NCI-H2081 (cell line): ENCODE measurements at places on chromosomes 5 and 9.

- DNase-seq: peak; percentile 27
These were observed 141.0 kb downstream of the PBX3 start for GRCh38 chr9:125888211-125888610.

GRCh38 chr5:59185757-59186385, 603.0 kb downstream of the RAB3C start:
- no peak for DNase-seq

DNA sequence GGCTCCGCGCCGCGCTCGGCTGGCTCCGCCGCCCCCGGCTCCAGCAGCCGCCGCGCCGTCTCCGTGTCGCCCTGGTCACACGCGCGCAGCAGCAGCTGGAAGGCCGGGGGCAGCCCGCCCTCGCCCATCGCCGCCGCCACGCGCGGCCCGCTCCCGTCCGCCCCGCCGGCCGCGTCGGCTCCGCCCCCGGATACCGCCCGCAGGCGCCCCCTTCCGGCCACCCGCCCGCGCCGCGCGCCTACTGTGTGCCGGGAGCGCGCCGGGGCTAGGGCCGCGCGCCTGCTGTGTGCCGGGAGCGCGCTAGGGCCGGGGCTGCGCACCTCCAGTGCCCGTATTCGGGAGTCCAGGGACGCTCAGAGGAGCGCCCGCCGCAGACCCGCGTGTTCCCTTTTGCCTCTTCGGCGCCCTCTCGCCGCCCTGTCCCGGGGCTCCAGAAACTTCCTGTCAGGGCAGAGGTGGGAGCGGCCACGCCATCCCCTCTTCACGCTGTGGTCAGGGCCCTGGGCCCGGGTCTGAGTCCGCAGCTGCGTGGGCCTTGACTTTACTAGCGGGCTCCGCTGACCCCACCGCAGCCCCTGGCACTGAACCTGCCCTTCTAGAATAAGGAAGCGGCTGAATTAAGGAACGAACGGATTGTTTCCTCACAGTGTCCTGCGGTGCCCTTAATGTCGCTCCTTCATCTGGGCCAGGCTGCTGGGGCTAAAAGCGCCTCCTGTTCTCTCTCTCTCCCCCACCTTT, at the start of gene ANKS6:
Gene ANKS6 (minus strand): TSS at position 192 of the 738 bp plus-strand sequence. CDS start 64 bp downstream, at position 128.
- DNase-seq: peak; percentile 63

GRCh38 chr5:96817506-96817905, 9.8 kb upstream of the ERAP1 start:
- DNase-seq: no peak

DNA sequence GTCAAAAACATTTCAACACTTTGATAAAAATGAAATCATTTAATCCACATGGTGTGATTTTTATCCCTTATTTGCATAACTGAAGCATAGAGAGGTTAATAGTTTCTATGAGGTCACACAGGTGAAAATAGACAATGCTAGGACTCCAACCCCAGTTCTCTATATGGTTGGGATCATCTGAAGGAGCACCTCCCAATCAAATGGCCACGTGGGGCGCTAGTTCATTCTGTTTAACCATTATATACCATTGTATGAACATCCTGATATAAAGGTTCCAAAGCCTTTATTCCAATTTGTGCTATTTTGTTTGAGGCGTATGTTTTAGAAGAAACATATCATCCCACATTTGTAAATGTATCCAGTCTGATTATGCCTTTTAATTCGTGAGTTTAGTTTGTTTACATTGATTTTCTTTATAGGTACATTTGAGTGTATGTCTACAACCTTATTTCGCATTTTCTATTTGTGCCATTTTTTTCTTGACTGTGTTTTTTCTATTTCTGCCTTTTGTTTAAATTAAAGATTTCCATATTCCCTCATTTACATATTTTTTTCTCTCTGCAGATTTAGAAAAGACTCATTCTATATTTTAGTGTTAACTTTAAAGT, 1092.0 kb downstream of the MAT2B start:
- no peak for DNase-seq

DNA sequence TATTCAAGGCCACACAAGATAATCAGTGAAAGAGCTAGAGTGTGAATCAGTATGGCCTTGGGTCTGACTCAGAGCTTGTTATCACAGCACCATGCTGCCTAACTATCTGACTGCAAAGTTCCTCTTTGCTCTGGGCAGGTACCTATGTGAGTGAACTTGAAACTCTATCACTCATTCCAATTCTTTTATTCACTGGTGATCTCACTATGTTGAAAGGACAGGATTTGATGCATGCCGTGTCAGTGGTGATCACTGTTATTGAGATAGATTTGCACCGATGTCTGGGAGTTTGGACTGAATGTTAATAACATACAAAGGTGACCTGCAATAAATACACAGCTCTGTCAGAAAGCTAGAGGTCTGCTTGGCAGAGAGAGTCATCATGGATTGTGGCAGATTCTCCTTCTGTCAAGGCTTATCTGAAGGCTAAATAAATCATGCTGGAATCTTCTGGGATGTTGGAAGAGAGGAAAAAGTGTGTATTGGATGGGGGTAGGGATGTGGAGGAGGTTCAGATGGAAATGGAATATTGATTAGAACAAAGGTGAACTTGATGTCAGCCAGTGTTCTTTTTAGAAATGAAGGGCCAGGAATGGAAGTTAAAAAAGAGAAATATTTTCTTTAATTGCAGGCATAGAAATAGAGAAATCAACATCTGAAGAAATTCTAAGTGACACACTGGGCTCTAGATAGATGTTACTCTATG, 91.8 kb upstream of the TNC start:
- no peak for DNase-seq
